Activated T-helper 1 cell treated with anti-CD3 and anti-CD28 coated beads, Interleukin-12 subunit alpha, Interleukin-12 subunit beta, Interleukin-2, Interleukin-4 antibody, amounts not matched to agents 30 ng/mL and 10 ng/mL and 1 ng/mL, durations not matched to agents 14 hours and 24 hours and 36 hours (primary cell): ENCODE measurements at places on chromosomes 11 and 22. TPM values are rescaled to one million over a fixed set of nuclear protein-coding genes. Genes with fewer than 3 reads are reported as not detected.

DNA sequence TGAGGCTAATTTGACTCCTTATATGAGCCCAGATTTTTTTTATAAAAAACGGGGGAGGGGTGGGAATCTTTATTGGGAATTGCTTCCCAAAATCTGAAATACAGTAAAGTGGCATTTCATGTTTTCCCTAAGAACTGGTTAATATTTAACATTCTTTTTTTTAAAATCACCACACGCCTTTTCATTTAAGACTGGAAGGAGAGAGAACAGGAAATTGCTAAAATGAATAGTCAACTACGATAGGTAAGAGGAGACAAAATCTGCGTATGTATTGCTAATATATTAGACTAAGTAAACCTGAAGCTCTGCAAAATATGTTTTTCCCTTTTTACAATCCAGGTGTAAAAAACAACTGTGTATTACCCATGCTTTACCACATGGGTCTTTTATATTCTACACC is 57.0 kb downstream of the SOX6 start:
- DNase-seq = no peak

Gene CASP5
- total RNA-seq = not detected in 2 replicates

Gene NXPE1
- not detected in 2 replicates for total RNA-seq

- DNase-seq = no peak
Observed at GRCh38 chr22:36395055-36395849, 7.5 kb upstream of the MYH9 start.

DNA sequence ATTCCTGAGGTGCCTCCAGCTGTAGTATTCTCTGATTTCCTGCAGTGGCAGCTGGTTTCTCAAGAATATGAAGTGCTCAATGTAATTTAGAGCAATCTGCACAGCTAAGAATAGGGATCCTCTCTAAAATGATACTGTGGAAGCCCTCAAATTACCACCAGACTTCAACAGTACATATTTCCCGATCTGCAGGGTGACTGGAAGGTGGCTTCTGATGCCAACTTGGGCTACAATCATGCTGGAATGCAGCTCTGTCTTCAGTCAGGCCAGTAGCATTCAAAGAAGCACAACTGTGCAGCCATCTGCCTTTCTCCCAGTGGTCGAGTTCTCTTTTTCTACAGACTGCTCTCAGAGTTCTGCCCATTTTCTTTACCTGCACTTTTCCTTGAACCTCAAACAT is 55.5 kb upstream of the CD5 start:
- DNase-seq = no peak

Gene CHRNA10
- total RNA-seq = 2.6 and 2.9 TPM in 2 replicates

Gene TRIM22
- total RNA-seq = 125 and 127 TPM in 2 replicates

GRCh38 chr22:31683181-31684105 is 21.4 kb upstream of the PISD start:
- no peak for DNase-seq

GRCh38 chr22:37843741-37844089 is 419 bp downstream of the ANKRD54 start:
- no peak for DNase-seq

- no peak for DNase-seq
Observed at GRCh38 chr11:16299884-16300782, 56.2 kb downstream of the SOX6 start.
